ENCODE measurements at places on chromosomes 16 and 17. TPM values are rescaled to one million over a fixed set of nuclear protein-coding genes. Genes with fewer than 3 reads are reported as not detected.

C16orf89 gene
- 6.1 TPM for polyA plus RNA-seq

GRCh38 chr16:57658878-57659674, 9.0 kb upstream of the ADGRG3 start:
- DNase-seq: no peak

- no peak for DNase-seq
These were observed 57.4 kb downstream of the EMP2 start for GRCh38 chr16:10522966-10523365.

DNA sequence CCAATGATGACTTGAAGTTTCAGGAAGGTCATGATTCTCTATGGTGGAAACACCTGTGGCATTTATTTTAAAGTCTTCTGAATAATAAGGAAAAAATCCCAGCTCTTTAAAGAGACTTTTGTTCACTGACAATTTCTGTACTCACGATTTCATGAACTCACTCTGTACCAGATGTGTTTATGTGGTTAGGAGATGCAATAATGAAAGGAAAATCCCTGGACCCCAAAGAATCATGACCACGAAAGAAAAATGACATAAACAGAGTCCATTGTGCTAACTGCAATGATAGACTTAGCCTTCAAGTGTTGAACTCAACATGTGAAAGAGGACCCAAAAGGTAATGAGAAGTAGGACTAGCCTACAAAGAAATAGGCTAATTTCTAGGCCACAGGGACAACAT, 947.5 kb downstream of the CDH11 start:
- no peak for DNase-seq

GRCh38 chr16:56767024-56767423, 37.1 kb downstream of the NUP93 start:
- DNase-seq: no peak

DNA sequence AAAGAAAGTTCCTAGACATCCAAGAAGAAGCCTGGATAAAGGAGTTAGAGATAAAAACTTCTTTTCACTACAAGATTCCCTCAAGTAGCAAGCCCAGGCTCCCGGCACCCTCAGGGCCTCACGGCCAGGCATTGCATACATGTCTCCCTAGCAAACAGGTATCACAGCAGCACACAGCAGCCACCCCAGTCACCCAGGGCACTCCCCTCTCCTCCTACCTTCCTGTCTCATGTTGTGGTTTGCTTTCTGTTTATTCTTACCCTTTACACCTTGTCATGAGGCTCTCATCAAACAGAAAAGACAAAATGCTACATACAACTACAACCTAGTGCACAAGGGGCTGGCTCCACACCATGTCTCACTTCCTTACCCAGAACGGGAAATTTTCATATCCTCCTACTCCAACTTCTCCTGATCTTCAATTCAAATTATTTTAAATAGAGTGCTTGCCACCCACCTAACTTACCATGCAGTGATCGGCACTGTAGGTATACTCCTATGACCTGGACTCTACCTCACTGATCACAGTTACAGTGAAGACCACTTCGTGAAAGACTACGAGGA, 42.7 kb downstream of the XPO6 start:
- no peak for DNase-seq

DNA sequence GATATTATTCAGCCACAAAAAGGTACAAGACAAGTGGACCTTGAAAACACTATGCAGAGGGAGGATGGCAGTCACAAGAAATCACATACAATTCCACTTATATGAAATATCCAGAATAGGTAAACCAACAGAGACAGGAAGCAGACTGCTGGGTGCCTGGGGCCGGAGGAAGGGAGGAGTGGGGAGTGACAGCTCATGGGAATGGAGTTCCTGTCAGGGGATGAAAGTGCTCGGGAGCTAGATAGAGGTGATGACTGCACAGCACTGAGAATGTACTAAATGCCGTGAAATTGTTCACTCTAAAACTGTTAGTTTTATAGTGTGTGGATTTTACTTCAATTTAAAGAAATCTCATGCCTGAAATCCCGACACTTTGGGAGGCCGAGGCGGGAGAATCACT, 74.2 kb upstream of the MED9 start:
- DNase-seq: no peak

DNA sequence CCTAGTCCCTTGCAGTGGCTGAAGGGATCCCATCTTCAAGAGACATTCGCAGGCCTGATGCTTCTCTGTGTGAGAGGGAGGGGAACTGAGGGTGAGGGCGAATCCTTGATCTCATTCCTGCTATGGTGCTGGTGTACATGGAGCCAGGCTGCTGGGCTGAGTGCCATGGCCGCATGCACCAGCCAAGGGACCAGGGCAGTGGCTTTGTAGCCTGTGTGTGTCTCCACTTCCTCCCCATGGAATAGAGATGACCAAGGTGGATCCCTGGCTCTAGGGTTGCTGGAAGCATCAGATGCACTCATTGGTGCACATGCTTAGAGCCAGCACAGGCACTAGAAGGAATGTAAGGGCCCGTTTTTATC, 195.0 kb downstream of the FOXL1 start:
- no peak for DNase-seq

DNA sequence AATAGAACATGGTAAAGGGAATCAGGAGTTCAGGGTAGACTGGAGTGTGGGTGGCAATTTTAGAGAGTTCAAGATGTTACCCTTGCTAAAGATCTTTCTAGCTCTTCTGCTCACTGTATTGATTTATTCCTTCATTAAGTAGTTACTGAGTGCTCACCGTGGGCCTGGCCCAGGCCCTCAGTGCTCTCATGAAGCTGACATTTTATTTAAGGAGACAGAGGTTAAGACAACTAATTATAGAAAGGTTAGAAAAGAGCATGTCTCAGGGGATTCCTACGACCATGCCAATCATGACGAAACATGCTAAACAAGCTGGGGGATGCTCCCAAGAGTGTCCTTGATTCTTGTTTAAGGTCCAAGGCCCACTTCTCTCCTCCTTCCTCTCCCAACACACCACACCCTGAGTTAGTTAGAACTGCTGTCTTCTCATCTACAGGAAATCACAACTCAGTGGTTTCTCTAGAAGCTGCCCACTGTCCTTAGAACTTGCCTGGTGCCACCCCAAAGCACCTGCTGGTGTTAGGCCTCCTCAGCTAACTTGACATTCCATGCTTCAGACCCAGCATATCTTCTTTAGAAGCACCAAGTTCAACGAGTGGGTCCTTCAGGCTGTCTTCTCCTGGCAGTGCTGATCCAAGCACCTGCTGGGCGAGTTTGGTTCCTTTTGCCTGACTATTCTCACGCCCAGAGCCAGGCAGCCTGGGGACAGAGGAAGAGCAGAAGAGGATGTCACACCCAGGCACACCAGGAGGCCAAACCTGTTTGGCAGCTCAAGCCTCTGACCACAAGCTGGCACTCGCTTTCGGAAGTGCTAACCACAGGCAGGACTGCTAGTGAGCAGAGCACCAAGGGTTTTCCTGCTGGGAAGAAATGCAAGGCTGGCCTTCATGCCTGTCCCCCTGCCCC, 79.0 kb downstream of the GAS7 start:
- DNase-seq: no peak

- no peak for DNase-seq
These were observed 1.8 kb upstream of the CXCL16 start for GRCh38 chr17:4741544-4741943.

GRCh38 chr16:57374067-57374534, 1.8 kb downstream of the CX3CL1 start:
- DNase-seq: no peak
